ENCODE measurements at places on chromosomes 1 and 21. TPM values are rescaled to one million over a fixed set of nuclear protein-coding genes. Genes with fewer than 3 reads are reported as not detected.

Gene CFHR1
- 1.8 TPM for total RNA-seq

Gene CGN
- total RNA-seq, result 0.13 TPM

Gene REG4
- total RNA-seq, result 0.26 TPM

Gene TRMT13
- 14.4 TPM for total RNA-seq

Gene PIGP
- 31.3 TPM for total RNA-seq

Measured in mesenteric fat pad (tissue), 1 donor.